HT-29 (cell line): ENCODE measurements at places on chromosomes 4 and X.
A peak's percentile ranks its signal among the peaks of the same experiment; 100 is the strongest.

- DNase-seq, result no peak
Observed at GRCh38 chrX:149830192-149830873, 48.6 kb downstream of the MAGEA9 start.

- DNase-seq, result no peak
Observed at GRCh38 chr4:83591056-83591455, 55.1 kb downstream of the GPAT3 start.

DNA sequence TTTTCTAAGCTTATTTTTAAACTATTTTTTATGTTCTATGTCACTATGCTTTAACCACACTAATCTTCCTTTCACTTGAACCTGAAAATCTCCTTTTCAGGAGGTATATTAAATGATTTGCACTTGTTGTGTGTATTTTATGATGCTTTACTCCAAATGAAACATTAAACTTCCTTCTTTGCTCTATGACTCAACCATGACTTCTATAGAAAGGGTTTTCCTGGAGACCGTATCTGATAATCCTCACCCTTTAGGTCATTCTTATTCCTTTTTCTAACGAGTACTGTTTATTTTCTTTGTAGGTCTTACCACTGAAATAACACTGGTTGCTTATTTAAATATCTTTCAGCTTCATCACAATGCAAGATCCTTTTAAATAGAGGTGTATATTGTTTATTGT lies 1163.2 kb downstream of the PCDH18 start:
- DNase-seq, result no peak

- no peak for DNase-seq
Observed at GRCh38 chr4:8536467-8536866, 43.7 kb upstream of the GPR78 start.

GRCh38 chrX:40644821-40645358 lies 2.5 kb downstream of the CXorf38 start:
- peak; percentile 48 for DNase-seq

- DNase-seq, result no peak
Observed at GRCh38 chr4:75189711-75190335, 256.9 kb downstream of the PARM1 start.

DNA sequence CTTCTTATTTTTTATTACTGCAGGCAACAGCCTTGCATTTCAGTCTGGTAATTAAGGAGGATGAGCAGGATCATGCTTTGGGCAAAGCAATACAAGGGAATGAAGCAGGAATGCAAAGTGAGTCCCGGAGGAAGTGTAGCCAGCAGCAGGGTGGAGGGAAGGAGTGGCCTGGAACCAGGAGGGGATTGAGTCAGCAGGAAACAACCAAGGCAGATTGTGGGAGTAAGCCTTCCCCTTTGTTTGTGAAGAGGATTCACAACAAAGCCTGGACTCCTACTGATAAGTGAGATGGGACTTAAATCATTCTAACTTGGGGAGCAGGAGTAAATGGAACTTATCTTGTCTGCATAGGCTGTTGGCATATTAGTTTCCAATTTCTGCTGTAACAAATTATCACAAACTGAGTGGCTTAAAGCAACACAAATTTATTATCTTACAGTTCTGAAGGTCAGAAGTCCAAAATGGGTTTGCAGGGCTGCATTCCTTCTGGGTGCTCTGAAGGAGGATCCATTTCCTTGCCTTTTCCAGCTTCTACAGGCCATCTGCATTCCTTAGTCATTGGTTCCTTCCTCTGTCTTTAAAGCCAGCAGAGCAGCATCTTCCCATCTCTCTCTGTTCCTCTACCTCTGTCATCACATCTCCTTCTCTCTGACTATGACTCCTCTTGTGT lies 93.2 kb upstream of the AP1S2 start:
- DNase-seq, result no peak

DNA sequence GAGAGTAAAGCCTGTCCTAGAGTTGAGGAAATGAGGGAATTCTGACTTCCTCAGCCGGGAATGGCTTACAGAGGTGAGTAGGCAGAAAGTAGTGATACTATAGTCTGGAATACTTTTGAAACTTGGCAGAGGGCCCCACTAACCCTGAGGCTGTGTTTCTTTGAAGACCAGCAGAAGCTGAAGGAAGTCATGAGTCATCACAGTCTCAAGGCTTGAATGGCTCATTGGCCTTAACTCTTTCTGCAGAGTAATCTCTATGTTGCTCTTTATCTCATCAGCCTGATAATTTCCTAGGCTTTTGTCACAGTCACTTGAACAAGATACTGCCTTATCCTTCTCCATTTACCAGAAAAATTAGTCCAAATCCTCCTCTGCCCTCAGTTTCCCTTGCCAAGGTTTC lies 80.8 kb downstream of the ANKRD50 start:
- peak; percentile 87 for DNase-seq

GRCh38 chrX:118990512-118991227 lies 16.3 kb downstream of the LONRF3 start:
- no peak for DNase-seq

DNA sequence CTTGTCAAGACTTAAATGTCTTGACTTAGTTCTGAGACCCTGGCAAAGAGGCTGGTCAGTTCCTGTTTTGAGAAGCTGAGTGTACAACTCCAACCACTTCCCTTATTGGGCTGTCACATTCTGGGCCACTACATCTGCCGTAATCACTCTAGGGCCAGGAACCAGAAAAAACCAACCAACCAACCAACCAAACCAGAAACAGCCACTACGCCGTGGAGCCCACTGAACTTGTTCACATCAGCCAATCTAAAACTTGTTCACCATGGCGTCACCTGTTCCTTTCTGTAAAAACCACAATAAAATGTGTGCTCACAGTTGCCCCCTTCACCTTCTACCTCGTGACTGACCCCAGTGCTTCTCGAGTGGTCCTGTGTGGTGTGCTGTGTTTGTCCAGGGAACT lies 107.3 kb downstream of the JADE1 start:
- DNase-seq, result no peak

GRCh38 chrX:47674776-47675175 lies 15.8 kb upstream of the UXT start:
- DNase-seq, result no peak

- DNase-seq, result no peak
Observed at GRCh38 chrX:11899091-11899490, 141.1 kb downstream of the MSL3 start.

DNA sequence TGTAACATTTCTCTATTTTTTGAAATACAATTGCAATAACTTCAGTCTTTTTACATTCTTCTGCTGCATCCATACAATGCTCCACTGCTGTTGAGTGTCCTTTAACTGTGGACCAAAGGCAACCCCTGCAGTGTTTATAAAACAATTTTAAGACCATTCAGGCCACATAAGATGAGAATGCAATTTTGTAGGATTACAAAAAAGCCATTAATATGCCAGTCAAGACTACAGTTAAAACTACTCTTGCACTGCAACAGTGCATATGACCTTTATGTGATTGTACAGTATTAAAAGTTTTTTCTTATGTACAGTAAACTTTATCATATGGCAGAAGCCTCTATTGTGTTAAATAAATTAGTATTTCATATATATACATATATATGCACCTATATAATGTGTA lies 55.7 kb upstream of the ATOH1 start:
- DNase-seq, result no peak

- no peak for DNase-seq
Observed at GRCh38 chr4:16072168-16072567, 11.7 kb downstream of the PROM1 start.

DNA sequence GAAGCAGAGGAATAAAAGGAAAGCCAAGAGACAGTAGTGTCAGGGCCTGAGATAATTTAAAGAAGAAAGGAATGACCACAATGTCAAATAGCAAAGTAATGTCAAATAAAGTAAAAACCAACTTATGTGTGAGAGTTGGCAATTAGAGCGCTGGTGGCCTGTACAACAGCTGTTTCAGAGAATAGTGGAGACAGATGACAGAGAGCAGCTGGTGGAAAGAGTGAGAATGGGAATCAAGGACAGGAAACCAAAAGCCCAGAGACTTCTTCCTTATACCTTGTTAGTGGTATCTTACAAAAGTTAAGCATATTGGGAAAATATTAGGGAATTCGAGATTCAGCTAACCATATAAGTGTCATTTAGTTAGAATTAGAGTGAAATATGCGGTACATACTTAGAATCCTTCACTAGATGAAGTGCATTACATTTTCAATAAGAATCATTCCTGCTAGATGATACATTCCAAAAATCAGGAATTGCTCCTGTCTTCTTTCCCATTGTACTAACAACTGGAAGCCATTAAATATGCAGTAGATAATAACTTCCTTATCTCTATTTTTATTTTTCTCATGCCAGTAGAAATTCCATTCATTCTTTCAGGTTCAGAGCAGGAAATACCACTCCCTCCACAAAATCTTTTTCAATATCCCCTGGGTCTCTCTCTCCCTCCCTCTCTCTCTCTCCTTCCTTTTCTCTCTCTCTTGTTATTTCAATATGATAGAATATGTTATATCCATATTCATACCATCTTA lies 525.4 kb downstream of the CENPC start:
- no peak for DNase-seq

- no peak for DNase-seq
Observed at GRCh38 chr4:90317785-90318184, 190.6 kb downstream of the CCSER1 start.

GRCh38 chrX:39161611-39162255 lies 360.5 kb downstream of the MID1IP1 start:
- DNase-seq, result no peak

- DNase-seq, result no peak
Observed at GRCh38 chr4:174713821-174714220, 115.2 kb downstream of the GLRA3 start.

DNA sequence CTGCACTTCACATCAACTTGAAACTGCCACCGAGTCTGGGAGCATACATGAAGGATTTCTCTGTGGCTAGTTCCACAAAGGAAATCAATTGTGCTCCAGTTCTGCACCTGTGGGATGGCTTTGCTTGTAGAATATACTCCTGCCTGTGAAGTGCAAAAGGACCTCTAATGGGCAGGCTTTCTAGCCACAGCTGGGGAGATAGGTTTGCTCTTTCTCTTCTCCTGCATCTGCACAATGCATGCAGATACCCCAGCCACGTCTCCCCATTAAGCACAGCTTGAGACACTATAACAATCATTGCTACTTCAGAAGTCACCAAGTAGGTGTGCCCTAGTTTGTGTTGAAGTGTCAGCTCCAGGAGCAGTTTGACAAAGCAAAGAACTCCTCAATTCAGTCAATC lies 364.6 kb downstream of the ZIC3 start:
- DNase-seq, result no peak

DNA sequence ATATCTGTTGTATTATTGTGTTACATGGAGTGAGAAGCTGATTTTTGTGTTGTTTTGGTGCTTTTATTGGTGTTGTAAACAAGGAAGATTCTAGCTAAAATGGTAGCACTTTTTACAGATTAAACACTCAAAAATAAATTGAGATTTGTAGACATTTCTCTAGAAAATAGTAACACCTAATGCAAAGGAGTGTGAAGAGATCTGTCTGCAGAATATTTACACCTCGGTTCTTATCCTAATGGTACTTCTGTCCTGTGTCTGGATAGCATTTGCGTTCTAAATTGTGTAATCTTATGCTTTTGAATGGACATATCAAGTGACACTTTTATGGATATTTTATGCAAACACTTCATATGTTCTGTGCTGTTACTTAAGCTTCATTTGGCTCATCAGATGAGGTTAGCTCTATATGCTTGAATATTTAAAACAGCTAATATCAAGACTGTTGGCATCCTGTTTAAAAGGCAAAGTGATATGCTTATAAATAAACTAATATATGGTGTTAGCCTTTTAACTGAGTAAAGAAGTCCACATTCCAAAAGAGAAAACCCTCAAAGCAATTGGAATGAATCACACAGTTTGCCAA lies 6.0 kb downstream of the PCDH7 start:
- DNase-seq, result no peak

GRCh38 chrX:76183289-76184049 lies 10.6 kb downstream of the PBDC1 start:
- no peak for DNase-seq

DNA sequence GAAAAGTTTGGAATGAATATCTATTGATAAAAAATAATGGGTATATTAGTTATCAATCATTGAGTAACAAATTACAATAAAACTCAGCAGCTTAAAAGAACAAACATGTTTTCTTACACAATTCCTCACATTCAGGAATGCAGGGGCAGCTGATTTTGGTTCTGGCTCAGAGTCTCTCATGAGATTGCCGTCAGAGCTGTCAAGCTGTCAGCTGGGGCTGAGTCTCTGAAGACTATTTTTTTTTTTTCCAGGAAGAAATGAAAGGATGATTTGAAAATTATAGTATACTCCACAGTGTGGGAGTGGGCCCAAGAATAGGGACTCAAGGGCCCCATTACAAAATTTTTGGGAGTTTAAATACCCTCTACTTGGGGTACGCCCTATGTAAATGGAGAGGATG lies 219.1 kb downstream of the GC start:
- no peak for DNase-seq

GRCh38 chr4:153095448-153096204 lies 108.6 kb upstream of the TRIM2 start:
- no peak for DNase-seq

GRCh38 chrX:14027511-14028019 lies 2.1 kb downstream of the GEMIN8 start:
- DNase-seq, result no peak

DNA sequence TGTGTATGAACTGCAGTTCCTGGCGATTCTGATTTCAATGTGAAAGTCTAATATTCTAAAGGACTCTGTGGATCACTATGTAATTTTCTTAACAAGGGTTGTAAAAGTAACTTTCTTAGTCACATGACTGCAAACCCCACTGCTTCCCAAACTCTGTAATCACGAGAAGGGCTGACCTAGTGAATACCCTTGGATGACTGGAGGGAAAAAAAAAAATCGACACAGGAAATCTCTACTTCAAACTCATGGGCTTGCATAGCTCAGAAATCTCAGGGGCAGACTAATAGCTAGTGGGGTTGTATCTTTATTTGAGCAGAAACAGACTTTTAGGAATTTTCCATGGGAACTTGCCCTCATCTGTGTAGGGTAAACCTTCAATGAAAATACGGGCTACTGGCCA lies 4.8 kb upstream of the MXRA5 start:
- DNase-seq, result no peak

DNA sequence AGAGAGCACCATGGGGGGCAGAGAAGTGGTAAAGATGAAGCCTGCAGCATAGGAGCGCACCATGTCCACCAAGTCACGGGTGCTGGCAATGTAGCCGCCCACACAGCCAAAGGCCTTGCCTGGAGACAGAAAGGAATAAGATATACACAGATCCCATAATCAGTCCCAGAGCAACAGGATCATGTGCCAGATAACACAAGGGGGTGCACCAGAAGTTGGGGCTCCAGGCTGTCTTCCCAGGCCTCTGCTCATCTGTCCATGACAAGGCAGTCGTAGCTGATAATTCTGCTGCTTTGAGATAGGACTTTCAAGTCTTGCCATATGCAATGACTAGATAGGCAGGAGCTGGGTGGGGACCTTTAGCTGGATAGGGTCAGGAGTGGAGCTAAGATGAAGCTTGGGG lies 14.7 kb downstream of the APEX2 start:
- no peak for DNase-seq
